ENCODE measurements at places on chromosomes 1 and 21.

DNA sequence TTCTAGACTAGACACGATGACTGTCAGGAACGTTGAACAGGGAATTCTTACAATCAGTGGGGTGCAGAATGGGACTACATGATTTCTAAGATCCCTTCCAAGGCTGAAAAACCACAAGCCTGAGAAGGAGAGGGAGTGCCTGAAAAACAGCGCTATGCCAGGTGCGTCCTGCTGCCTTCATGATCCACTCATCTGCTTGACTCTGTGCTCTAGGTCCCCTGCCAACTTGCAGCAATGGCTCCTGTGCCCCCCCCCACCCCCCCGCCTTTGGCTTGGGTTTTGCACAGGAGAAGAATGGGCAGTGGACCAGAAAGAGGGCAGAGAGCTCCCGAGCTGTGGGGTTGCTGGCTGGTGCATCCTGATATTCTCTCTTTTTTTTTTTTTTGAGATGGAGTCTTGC lies 5.9 kb downstream of the SLC2A7 start:
- no peak for DNase-seq

- no peak for DNase-seq
Measured at GRCh38 chr1:51853360-51853759, 25.2 kb downstream of the NRDC start.

- DNase-seq = no peak
Measured at GRCh38 chr1:218164930-218165700, 120.0 kb upstream of the RRP15 start.

DNA sequence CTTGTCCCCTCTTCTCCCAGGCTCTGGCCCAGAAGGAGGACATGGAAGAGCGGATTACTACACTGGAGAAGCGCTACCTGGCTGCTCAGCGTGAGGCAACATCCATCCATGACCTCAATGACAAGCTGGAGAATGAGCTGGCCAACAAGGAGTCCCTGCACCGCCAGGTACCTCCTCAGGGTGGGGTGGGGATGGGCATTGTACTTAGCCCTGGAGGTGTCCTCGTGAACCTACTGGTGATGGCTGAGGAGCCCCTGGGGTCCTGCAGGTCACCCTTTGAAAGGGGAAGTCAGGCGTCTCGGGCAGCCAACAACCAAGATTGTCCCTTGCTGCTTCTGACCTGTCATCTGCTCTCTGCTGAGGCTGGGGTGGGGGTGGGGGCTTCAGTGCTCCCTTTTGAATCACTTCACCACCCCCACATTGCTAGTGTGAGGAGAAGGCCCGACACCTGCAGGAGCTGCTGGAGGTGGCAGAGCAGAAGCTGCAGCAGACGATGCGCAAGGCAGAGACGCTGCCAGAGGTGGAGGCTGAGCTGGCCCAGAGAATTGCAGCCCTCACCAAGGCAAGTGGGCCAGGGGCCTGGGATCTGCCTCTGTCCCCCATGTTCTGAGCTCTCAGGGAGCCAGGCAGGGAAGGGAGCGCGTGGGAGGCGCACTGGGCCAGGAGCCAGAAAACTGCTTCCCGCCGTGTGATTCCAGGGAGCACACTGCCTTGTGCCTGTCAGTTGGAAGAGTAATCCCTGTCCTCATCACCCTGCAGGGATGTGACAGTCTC lies 19.7 kb downstream of the PPFIA4 start:
- DNase-seq = no peak

- DNase-seq = no peak
Measured at GRCh38 chr1:200493344-200493743, 83.5 kb upstream of the ZNF281 start.

DNA sequence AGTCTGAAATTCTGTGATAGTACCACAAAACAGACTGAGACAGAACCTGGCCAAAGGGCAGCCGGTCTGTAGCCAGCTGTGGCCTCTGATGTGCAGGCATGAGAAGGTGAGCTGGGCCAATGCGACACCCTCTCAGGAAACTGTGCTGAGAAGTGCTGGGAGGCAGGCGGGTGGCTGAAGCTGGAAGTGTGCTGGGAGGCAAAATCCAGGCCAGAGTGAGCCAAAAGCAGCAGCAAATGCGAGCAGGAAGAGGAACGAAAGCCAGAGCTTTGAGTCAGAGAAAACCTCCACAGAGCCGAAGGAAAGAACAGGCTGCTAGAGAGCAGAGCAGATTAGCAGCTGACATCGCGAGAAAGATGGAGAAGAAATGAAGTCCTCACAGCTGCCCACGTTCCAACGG lies 10.2 kb upstream of the ATP13A2 start:
- no peak for DNase-seq

- no peak for DNase-seq
Measured at GRCh38 chr1:197021716-197022115, 44.4 kb downstream of the CFHR5 start.
